ENCODE measurements at places on chromosomes 1 and 21.
A peak's percentile ranks its signal among the peaks of the same experiment; 100 is the strongest.

DNA sequence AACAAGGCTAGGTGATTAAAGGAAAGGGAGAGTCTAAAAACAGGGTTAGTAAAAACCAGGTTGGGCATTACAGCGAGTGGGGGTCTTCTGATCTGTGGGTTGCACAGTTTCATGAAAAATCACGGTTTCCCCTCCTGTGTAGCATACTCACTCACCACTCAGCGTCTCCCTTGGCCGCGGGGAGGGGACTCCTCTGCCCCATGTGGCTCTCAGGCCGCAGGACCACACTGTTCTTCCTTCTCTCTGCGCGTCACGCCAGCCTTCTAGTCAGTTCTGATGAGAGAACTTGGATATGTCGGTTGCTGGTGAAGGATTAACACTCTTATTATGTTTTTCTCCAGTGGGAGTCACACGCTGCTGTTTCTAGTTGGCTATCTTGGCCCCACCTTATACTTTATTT, 254.6 kb upstream of the LRRC7 start:
- no peak for DNase-seq

DNA sequence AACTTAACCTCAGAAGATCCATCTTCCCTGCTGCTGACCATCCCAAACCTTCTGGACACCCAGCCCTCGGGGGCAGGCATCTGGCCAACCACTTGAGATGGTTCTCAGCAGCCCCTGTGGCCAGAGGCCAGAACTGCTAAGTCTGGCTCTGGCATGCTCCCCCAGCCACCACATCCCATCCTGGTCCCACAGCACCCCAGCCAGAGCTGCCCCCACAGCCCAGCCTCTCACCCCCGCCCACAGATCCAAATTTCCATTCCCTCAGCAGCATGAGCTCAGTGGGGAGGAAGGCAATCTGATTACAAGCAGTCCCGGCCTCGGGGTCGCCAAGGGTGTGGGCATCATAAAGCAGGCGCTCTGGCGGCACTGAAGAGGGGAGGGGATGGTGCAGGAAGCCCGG, 45.6 kb downstream of the GLIS1 start:
- DNase-seq = peak; percentile 58

DNA sequence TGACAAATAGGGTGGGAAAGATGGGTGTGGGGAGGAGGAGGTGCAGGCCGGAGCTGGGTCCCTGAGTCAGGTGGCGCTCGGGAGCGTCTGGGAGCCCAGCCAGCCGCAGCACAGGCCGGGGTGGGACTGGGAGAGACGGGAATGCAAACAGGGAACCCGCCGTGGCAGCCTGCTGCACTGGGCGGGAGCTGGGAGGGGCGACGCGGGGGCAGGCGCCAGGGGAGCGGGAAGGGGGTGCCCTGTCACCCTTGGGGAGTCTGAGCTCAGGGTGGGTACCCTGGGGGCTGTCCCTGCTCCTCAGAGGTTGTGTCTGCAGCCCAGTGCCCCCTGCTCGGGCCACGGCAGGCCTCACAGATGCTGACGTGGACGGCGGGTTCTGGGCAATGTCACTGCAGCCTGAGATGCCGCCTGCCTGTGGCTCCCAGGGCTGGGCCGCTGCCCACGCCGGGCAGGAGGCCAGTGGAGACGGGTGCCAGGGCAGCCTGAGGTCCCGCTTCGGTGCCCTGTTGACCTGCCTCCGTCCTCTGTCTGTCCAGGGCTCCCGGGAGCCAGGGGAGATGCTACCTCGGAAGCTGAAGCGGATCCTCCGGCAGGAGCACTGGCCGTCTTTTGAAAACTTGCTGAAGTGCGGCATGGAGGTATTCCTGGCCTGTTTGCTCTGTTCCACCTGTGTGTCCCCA, 16.6 kb upstream of the LRRC3 start:
- DNase-seq = peak; percentile 29

- peak; percentile 29 for DNase-seq
Observed at GRCh38 chr1:7218210-7218832, 433.1 kb downstream of the CAMTA1 start.

- no peak for DNase-seq
Observed at GRCh38 chr1:205108464-205108863, 13.3 kb downstream of the RBBP5 start.

- no peak for DNase-seq
Observed at GRCh38 chr21:17711896-17712295, 99.2 kb upstream of the BTG3 start.

- DNase-seq = peak; percentile 73
Observed at GRCh38 chr1:33161061-33161681, 20.7 kb downstream of the TRIM62 start.

DNA sequence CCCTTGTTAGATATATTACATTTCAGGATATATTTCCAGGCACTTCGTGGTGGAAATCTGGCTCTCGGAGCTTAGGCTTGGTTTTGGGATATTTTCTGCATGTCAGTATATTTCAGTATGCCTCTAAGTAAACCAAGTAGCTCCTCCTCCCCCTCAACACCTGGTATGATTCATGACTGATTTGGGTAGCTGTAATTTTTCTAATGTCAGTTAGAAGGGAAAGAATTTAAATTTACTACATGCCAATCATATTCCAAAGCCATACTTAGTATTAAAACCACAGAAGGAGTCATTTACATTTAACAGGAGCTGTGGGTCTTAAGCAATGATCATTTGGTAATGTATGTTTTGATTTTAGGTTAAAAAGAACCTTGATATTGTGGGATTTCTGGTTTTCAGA, 40.6 kb downstream of the ST6GALNAC3 start:
- DNase-seq = no peak

DNA sequence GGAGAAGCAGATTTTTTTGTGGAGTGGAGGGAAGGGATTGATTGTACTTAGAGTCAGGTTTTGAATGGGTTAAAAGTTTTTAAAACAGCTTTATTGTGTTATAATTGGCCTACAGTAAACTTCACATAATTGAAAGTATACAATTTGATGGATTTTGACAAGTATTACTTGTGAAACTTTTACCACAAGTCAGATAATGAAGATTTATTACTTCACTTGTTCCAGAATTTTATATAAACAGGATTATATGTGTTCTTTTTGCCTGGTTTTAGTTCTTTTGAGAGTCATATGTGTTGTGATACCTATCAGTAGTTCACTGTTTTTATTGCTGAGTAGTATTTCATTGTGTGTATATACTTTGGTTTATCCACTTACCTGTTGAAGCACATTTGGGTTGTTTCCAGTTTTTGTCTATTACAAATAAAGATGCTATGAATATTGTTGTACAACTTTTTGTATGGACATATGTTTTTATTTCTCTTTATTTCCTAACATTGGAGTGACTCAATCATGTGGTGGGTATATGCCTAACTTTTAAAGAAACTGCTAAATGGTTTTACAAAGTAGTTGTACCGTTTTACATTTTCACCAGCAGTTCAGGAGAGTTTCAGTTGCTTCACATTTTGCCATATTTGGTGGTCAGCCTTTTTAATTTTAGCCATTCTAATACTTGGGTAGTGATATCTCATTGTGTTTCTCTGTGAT, 71.0 kb downstream of the DYRK1A start:
- DNase-seq = no peak

GRCh38 chr1:25990251-25990650, 7.6 kb downstream of the PAFAH2 start:
- DNase-seq = no peak

- DNase-seq = no peak
Observed at GRCh38 chr1:41490911-41491310, 6.4 kb upstream of the EDN2 start.

Measured in posterior cingulate gyrus (tissue), 11 donors.